C1 segment of cervical spinal cord (tissue), 14 donors: ENCODE measurements at places on chromosomes 7 and 10.

DNA sequence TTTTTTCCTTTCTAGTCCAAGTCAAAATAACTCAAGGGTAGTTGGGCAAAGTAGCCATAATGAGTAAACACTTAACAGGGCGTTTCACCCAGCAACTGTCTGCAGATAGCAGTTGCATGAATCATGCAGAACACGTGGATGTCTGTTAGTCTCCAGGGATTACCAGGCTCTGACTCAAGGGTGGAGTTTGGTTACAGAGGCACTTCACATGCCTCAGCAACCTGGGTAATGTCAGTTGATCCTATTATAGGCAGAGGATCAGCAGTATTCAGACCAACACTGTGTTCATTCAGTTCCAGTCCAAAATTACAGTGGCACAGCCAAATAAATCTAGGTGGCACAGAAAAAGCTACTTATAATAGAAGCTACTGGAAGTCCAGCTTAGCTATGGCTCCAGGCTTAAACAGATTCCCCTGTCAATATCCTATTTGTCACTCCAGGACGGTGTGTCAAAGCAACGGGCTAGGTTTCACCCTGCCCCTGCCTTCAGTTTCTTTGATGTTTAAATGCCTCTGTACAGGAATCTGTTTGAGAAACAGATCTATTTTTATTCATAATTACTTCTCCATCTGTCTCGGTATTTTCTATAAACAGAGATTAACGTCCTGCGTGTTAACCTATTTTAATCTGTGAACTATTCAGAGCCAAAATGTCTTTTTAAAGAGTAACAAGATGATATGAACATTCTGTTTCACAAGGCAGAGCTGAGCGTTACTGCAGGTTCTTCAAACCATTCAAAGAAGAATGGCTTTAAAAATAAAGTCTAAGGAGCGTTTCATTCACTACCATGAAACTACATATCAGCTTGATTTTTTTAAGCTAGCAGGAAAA, 162.6 kb upstream of the AKR1E2 start:
- no peak for DNase-seq

DNA sequence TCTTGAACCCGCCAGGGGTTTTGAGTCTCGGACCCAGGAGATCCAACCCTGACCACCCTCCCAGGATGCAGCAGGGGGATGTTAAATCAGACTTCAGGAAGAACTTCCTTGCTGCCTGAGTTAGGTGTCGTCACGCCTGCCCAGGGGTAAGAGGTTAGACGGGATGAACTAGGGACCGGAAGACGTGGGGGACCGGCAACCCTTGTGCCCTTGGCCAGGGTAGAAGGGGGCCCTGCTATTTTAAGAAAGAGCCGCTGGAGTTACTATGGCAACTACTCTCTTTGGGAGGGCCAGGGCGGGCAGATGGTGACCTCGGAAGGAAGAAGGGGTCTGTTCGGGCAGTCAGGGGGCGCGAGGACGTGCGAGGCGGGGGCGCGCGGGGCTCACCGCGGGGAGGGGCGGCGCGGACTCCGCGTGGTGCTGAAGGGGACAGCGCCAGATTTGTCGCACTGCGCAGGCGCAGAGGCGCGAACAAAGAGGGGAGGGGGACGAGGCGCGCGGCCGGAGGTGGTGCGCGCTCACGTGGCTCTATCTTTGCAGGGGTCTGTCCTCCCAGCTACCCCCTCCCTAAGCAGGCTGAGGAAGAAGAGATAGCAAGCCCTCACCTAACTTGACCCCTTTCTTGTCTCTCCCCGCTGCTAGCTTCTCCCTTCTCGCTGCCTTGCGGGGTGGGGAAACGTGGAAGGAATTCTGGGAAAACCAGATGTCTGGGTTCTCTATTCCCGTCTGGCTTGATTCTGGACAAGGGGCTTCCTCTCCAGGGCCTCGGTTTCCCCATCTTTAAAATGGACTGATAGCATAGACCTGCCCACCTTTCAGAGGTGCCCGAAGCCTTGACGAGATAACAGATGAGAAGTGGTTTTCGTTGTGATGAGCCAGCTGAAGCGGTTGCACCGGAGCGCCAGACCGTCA, 940 bp upstream of the PSD start:
- peak; percentile 42 for DNase-seq

DNA sequence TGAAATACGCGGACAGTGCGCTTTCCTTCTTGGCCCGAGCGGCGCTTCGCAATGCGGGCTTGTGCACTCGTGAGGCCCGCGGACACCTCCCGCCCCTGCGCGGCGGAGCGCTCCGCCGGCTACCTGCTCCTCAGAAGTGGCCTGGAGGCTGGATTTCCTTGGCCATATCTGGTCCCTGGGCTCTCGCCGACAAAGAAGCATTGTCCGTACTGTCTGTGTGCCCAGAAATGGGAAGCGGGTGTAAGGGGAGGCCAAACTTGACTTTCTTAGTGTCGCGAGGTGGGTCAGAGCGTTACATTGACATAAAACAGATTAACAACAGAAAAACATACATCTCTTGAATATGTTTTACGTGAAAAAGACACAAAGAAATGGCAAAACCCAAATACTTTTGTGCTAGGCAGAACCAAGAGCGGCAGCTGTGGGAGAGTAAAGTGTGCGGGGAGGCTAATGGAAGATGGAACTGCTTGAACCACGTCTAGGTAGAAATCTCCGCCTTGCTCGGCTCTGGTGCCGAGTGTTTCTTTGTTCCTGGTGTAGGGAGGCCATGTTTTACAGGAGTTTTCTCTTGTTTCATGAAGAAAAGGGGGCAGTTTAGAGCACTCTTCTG, 1.4 kb downstream of the LANCL2 start:
- DNase-seq: no peak

- no peak for DNase-seq
These were observed 132.5 kb downstream of the GRID1 start for GRCh38 chr10:86234107-86234506.

GRCh38 chr10:7181420-7181819, 229.4 kb downstream of the SFMBT2 start:
- DNase-seq: no peak

DNA sequence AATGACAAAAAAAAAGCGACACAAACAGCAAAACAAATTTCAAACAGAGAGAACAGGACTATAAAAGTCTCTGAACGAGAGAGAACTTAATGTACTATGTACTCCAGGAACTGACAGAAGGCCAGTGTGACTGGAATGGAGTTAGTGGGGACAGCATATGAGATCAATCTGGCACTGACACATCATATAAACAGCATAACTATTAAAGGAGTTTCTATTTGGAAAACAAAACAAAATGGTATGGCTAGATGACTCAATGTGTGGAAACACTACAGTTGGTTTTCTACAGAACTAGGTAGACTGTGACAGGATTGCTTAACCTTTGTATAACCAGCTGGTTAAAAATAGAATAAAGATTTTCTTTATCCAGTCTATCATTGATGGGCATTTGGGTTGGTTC, 232.9 kb upstream of the KAT6B start:
- no peak for DNase-seq

DNA sequence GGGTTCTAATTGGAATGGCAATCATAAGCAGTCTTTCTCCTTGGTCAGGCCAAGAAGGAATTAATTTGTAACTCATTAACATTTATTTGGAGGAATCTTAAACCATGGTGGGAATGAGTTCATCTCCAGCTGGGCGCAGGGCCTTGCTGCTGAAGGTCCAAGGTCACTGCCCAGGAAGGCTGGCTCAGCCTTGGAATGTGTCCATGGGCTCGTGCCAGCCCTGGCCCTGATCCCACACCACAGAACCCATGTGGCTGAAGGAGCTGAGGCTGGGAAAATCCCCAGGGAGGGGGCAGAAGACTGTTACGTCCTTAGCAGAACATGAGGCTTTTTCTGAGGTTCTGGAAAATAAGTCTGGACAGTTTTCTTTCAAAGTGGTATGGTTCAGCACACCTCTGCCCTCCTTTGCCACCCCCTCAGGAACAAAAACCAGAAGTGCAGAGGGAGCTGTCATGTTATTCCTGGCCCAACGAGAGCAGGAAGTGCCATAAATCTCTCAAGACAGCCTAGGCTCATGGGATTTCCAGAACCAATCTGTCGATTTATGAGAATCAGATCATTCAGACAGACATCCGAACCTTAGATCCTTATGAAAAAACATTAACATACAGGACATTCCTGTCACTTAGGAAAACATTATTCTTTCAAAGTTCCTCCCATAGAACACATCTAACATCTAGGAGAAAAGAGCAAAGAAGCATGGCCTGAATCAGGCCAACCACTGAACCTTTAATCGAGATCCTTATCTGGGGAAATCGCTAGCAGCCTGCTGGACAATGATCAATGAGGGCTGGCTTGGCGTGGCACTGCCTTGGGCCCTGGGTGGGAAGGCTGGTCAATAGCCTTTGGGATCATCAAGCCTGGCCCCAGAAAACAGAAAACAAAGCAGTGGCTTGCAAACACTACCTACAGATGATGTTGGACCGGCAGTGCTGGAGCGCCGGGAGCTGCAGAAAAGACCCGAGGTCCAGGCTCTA, 134.3 kb downstream of the TAX1BP1 start:
- peak; percentile 33 for DNase-seq

GRCh38 chr10:101405001-101405400, 51.0 kb downstream of the BTRC start:
- DNase-seq: no peak

- no peak for DNase-seq
These were observed 37.8 kb upstream of the CHST15 start for GRCh38 chr10:124131172-124131571.

GRCh38 chr7:154852205-154852604, 150.7 kb downstream of the PAXIP1 start:
- DNase-seq: no peak

DNA sequence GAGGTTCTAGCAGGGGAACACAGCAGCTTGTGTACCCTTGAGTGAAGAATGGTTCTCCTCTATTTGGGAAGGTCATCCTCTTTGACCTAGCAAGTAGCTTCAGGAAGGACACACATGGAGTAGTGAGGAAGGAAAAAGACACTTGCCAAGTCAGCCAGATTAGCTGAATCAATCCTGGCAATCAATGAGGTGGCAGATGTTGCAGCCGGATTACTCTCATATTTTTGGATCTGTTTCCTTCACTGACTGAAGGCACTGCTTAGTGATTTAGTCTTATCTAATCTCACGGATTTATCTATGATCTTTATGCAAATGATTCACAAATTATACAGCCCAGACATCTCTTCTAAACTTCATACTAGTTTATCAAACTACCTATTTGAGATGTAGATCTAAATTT, 218.8 kb downstream of the GPR158 start:
- DNase-seq: no peak

GRCh38 chr10:133141958-133142340, 18.1 kb upstream of the KNDC1 start:
- DNase-seq: no peak

- DNase-seq: no peak
These were observed 544 bp downstream of the PDK4 start for GRCh38 chr7:95595746-95596197.

DNA sequence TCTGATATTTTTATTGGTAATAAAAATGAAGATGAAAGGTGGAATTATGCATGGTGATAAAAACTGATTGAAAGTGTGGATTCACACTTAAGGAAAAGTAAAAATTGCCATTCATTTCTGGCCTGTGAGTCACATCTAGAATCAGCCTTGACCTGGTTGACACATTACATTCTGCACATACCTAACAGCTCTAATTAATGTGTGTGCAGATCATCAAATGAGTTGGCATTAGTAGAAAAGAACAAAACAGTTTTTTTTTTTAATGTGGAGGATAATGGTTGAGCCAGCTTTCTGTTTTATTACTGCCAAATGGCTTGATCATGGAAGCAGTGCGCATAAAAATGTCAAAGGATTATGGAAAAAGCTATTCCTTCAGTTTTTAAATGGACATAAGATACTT, 142.6 kb upstream of the TMEM196 start:
- no peak for DNase-seq

DNA sequence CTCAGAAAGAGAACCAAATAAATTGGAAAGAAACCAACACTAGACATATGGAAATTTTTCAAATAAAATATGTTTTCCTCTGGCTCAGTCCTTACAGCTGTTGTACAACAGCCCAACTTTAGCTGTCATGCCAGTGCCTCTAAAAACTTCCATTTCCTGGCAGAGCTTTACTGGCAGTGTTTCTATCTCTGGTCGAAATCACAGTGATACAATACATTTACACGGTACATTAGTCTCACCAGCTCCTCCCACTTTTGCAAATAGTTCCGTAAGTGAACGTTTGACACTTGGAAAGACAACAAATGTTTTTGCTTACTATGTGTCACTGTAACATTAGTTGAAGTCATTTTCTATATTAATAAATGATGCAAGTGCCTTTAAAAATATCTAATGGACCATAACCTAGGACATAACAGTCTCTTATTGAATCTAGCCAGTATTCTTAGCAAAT, 29.8 kb downstream of the BCAP29 start:
- no peak for DNase-seq

GRCh38 chr7:132666774-132667172, 90.5 kb upstream of the PLXNA4 start:
- no peak for DNase-seq

DNA sequence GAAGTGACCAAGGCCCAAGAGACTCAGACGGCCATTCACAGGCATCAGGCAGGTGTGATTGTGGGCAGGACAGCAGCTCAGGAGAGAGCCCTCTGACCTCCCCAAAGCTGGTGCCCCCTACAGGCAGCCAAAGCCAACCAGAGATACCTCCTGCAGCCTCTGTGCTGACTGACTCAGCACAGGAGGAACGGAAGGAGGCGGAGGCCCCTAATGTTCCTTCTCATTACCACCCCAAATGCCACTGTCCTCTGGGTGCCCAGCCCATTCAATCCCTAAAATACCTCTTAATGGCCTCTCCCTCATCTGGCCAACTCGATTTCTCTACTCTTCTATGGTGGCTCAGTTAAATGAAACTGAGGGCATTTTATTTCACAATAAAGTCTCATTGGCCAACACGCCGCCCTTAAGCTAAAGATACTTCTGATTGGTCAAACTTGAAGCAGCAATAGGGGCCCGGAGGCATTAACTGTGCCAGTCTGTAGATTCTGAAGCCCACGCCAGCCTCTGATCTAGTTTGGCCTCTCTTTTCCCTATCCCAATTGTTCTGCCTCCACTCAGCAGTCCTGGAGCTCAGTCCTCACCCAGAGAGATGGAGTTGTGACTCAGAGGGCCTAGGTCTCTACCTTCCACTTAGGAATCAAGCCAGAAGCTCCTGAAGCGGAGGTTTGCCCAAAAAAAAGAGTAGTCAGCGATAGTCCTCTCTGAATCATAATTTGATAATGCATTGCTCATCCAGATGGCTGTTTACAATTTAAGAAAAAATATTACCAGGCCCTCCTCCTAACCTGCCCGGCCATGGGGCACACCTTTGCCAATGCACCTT, 1.2 kb downstream of the CYREN start:
- no peak for DNase-seq

- no peak for DNase-seq
These were observed 63.6 kb upstream of the NKX6-2 start for GRCh38 chr10:132849546-132850031.

- DNase-seq: no peak
These were observed 91.1 kb upstream of the GNA12 start for GRCh38 chr7:2934984-2935740.

GRCh38 chr7:4837803-4838625, 23.8 kb downstream of the PAPOLB start:
- DNase-seq: no peak

- DNase-seq: no peak
These were observed 251.1 kb upstream of the NFE2L3 start for GRCh38 chr7:25900877-25901276.

- peak; percentile 24 for DNase-seq
These were observed 7.0 kb downstream of the ALOX5 start for GRCh38 chr10:45380903-45381620.

GRCh38 chr10:12500381-12501303, 151.3 kb downstream of the CAMK1D start:
- no peak for DNase-seq
